CD14-positive monocyte (primary cell): ENCODE measurements at places on chromosomes 7 and 10. TPM values are rescaled to one million over a fixed set of nuclear protein-coding genes. Genes with fewer than 3 reads are reported as not detected.

DNA sequence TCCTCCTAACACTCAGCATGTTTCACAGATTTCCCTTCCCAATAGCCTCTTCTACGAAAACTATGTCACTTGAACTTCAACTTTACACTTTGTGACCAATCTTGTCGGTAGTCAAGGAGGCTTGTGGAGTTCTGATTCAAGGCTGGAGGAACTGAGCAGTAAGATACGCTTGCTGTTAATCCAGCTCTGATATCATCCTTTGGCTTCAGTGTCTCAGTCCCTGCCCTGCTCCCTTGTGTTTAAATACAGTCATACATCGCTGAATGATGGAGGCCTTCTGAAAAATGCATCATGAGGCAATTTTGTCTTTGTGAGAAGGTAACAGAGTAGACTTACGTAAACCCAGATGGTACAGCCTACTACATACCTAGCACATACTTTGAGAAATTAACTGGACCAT, 173.6 kb downstream of the RNF133 start:
- no peak overlapping the region for H3K4me3 ChIP-seq
- H3K27ac ChIP-seq: no peak overlapping the region
- no peaks in the 10 kb centered on the region for H3K36me3 ChIP-seq
- H3K27me3 ChIP-seq: no peaks in the 10 kb centered on the region
- no peak for DNase-seq
- H3K4me1 ChIP-seq: no peaks in the 10 kb centered on the region

DNA sequence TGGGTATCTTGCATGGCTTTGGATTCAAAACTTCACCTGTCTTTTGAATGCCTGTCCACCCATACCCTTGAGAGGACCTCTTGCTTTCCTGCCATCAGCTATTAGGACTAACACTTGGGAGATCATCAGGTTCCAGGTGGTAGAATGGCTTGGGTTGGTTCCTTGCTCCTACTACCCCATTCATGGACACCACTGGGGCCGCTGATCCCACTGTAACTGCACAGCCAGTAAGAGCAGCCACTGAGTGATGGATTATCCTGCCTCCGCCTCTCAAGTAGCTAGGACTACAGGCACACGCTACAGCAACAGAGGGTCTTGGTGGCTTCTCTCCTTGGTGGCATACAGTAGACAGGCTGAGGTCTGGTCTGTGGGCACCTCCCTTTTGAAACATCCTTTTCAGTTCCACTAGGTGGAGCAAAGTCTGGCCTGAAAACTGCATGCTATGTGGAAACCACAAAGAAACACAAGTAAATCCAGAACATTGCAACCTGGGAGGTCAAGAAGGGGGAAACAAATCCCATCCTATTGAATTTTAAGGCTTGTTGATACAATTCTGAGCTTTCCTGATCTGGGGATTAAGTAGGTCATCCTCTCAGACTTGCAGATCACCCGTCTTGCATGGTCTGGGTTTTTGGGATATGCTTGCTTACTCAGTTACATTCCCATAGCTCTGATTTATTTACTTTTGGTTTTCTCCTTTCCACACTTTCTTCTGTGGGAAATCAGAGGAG, 9.4 kb downstream of the WBP1L start:
- peak; percentile 50 for DNase-seq
- H3K36me3 ChIP-seq: peaks cover 2% of the 10 kb centered on the region
- no peak overlapping the region for H3K4me3 ChIP-seq
- peaks cover 10% of the 10 kb centered on the region for H3K4me1 ChIP-seq
- no peak overlapping the region for H3K27ac ChIP-seq
- no peaks in the 10 kb centered on the region for H3K27me3 ChIP-seq

- H3K27ac ChIP-seq: no peak overlapping the region
- H3K4me3 ChIP-seq: no peak overlapping the region
- H3K27me3 ChIP-seq: no peaks in the 10 kb centered on the region
- no peak for DNase-seq
- H3K4me1 ChIP-seq: no peaks in the 10 kb centered on the region
Observed at GRCh38 chr7:159038066-159038465, 106.6 kb downstream of the VIPR2 start.

GRCh38 chr7:109246330-109247077, 676.8 kb downstream of the DNAJB9 start:
- no peak overlapping the region for H3K4me3 ChIP-seq
- DNase-seq: no peak
- H3K4me1 ChIP-seq: no peaks in the 10 kb centered on the region

GRCh38 chr7:155972247-155972646, 160.0 kb upstream of the SHH start:
- H3K27ac ChIP-seq: no peak overlapping the region
- no peak for DNase-seq
- H3K27me3 ChIP-seq: no peaks in the 10 kb centered on the region

GRCh38 chr7:106205621-106206222, 79.1 kb downstream of the NAMPT start:
- H3K36me3 ChIP-seq: no peaks in the 10 kb centered on the region
- H3K27ac ChIP-seq: no peak overlapping the region
- H3K4me1 ChIP-seq: no peaks in the 10 kb centered on the region
- no peak overlapping the region for H3K4me3 ChIP-seq

- DNase-seq: no peak
- peaks cover 2% of the 10 kb centered on the region for H3K36me3 ChIP-seq
- H3K27ac ChIP-seq: no peak overlapping the region
- H3K4me1 ChIP-seq: peaks cover 42% of the 10 kb centered on the region
Observed at GRCh38 chr10:127989481-127990012, 82.6 kb downstream of the PTPRE start.

- H3K27me3 ChIP-seq: peaks cover 2% of the 10 kb centered on the region
- no peak overlapping the region for H3K4me3 ChIP-seq
- H3K27ac ChIP-seq: no peak overlapping the region
- no peaks in the 10 kb centered on the region for H3K36me3 ChIP-seq
Observed at GRCh38 chr10:13095094-13095493, 4.9 kb upstream of the OPTN start.

DNA sequence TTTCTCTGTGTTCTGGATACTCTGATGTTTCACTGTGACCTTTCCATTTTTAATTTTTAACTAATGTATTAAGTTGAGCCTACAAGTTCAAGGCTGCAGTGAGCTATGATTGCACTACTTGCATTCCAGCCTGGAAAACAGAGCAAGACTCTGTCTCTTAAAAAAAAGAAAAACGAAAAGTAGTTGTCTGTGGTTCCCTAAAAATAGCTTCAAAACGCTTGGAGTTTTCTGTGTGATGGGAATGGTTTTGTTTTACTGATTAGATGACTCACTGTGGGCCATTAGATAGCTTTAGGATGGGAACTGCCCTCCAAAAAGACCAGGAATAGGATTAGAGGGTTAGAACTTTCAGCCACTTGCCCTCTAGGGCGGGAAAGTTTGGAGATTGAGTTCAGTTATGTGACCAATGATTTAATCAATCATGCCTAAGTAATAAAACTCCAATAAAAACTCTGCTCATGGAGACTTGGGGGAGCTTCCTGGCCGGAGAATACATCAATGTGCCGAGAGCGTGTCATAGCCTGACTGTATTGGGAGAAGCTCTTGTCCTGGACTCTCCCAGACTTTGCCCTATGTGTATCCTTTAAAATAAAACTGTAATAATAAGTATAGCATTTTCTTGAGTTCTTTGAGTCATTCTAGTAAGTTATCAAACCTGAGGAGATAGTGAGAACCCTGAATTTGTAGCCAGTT, 147.1 kb downstream of the LYZL1 start:
- H3K27me3 ChIP-seq: no peaks in the 10 kb centered on the region
- H3K4me3 ChIP-seq: no peak overlapping the region
- no peak for DNase-seq
- H3K27ac ChIP-seq: no peak overlapping the region

DNA sequence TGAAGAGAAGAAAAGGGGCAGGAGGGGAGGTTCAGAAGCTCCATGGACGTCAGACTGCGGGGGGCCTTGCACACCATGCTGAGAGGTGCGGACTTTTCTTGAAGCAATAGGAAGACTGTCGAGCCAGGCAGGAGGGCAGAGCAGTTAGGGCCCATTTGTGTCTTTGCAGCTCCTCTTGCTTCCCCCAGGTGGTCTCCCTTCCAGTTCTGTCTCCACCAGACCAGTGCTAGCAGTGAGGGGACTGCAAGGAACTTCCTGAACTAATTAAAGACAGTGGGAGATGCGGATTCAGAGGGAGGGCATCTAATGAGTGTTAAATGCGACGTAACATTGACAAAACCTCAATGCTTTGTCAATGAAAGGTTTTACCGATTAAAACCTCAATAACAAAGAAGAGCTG, 225.4 kb downstream of the USP6NL start:
- H3K27ac ChIP-seq: no peak overlapping the region
- no peaks in the 10 kb centered on the region for H3K36me3 ChIP-seq
- H3K4me3 ChIP-seq: no peak overlapping the region
- no peaks in the 10 kb centered on the region for H3K4me1 ChIP-seq
- no peak for DNase-seq
- no peaks in the 10 kb centered on the region for H3K27me3 ChIP-seq

GRCh38 chr7:137957887-137958286, 44.0 kb downstream of the CREB3L2 start:
- no peaks in the 10 kb centered on the region for H3K36me3 ChIP-seq
- DNase-seq: no peak
- no peak overlapping the region for H3K4me3 ChIP-seq
- H3K4me1 ChIP-seq: peaks cover 31% of the 10 kb centered on the region
- H3K27me3 ChIP-seq: no peaks in the 10 kb centered on the region

GRCh38 chr7:70856901-70857630, 274.9 kb upstream of the GALNT17 start:
- no peak overlapping the region for H3K27ac ChIP-seq
- DNase-seq: peak; percentile 17
- no peaks in the 10 kb centered on the region for H3K36me3 ChIP-seq
- H3K27me3 ChIP-seq: no peaks in the 10 kb centered on the region

GRCh38 chr7:54877683-54878082, 118.7 kb upstream of the SEC61G start:
- no peak overlapping the region for H3K4me3 ChIP-seq
- no peaks in the 10 kb centered on the region for H3K4me1 ChIP-seq
- no peak for DNase-seq
- H3K27me3 ChIP-seq: no peaks in the 10 kb centered on the region
- no peak overlapping the region for H3K27ac ChIP-seq
- H3K36me3 ChIP-seq: no peaks in the 10 kb centered on the region

GRCh38 chr10:69237528-69238159, 17.5 kb downstream of the HKDC1 start:
- H3K27ac ChIP-seq: no peak overlapping the region
- peaks cover 10% of the 10 kb centered on the region for H3K4me1 ChIP-seq
- H3K36me3 ChIP-seq: no peaks in the 10 kb centered on the region

- no peak for DNase-seq
- no peak overlapping the region for H3K4me3 ChIP-seq
- H3K4me1 ChIP-seq: no peaks in the 10 kb centered on the region
- H3K27me3 ChIP-seq: no peaks in the 10 kb centered on the region
- no peaks in the 10 kb centered on the region for H3K36me3 ChIP-seq
- no peak overlapping the region for H3K27ac ChIP-seq
Observed at GRCh38 chr10:130808686-130809085, 502.8 kb downstream of the TCERG1L start.

GRCh38 chr10:26485150-26485941, 47.2 kb downstream of the APBB1IP start:
- peaks cover 5% of the 10 kb centered on the region for H3K36me3 ChIP-seq
- H3K4me3 ChIP-seq: no peak overlapping the region
- no peak for DNase-seq
- no peak overlapping the region for H3K27ac ChIP-seq
- H3K27me3 ChIP-seq: no peaks in the 10 kb centered on the region

- H3K36me3 ChIP-seq: no peaks in the 10 kb centered on the region
- H3K27ac ChIP-seq: no peak overlapping the region
Observed at GRCh38 chr7:123864012-123864411, 19.0 kb downstream of the HYAL4 start.

DNA sequence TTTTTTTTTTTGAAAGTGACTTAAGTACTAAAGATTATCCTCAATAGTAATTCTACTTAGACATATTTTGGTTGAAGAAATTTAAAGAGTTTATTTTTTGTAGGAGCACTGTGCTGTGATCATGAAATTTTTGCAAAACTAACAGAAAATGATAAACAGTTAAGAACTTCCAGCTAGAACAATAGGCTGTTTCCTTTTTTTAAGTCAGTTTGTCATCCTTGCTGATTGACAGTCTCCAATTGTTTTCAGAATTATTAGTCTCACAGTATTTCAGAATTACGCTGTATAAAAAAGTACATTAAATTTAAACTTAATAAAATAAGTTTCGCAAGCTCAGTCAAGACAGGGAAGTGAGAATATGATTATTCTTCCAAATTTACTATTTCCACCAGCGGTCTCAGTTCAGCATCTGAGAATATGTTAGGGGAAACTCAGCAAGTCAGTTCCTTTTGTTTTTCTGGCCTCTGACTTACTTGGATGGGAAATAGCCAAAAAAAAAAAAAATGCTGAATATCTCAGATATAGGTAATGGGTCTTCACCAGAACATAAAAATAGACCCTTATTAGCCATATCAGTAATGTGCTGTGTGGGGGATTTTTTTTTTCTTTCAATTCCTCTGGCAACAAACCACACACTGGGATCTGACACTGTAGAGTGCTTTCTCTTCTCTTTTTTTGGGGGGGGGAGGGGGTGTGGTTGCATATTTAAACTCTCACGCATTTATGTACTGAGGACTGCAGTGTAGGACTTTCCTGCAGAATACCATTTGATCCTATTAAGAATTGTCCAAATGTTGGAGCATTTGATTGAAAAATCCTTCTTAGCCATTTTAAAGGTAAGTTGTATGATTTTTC, at the start of gene CD36:
Gene CD36, plus strand, starts transcription at position 732 of the 855 bp plus-strand sequence. CDS start 8,099 bp downstream, outside the sequence.
- peak within 1 kb of the TSS; percentile 91 for H3K4me3 ChIP-seq
- H3K4me1 ChIP-seq: peaks cover 50% of the 10 kb centered on the region
- no peaks in the 10 kb centered on the region for H3K27me3 ChIP-seq

GRCh38 chr7:85025312-85025756, 161.5 kb downstream of the SEMA3D start:
- H3K27me3 ChIP-seq: no peaks in the 10 kb centered on the region
- no peaks in the 10 kb centered on the region for H3K4me1 ChIP-seq
- H3K4me3 ChIP-seq: no peak overlapping the region
- no peaks in the 10 kb centered on the region for H3K36me3 ChIP-seq

DNA sequence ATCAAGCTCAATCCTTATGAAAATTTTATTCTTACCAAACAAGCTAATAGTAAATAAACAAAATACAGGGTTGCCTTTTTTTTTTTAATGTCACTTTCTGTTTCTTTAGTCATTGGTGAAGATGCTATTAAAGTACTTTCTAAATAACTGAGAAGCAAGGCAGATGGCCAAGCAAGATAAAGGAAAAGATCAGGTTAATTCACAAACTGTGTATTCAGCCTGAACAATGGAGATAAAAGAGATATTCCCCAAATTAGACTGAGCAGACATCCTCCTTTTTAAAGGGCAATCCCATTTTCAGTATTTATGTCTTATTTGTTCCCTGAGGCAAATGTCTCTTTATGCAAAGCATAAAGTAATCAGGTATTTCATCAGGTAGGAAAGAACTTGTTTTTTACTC, 23.1 kb upstream of the XRCC2 start:
- peaks cover 12% of the 10 kb centered on the region for H3K4me1 ChIP-seq
- DNase-seq: no peak
- H3K36me3 ChIP-seq: no peaks in the 10 kb centered on the region
- H3K27ac ChIP-seq: no peak overlapping the region

IRF5 gene
- 155 and 225 TPM in 2 replicates for polyA plus RNA-seq

C10orf95 gene
- polyA plus RNA-seq: not detected

FFAR4 gene
- polyA plus RNA-seq: 0.97 TPM

BMS1 gene
- polyA plus RNA-seq: 4.6 TPM

PIP gene
- not detected in 2 replicates for polyA plus RNA-seq
